Stimulated activated CD4-positive, alpha-beta T cell treated with anti-CD3 and anti-CD28 coated beads, Interleukin-1b, Interleukin-23, amount 100 ng/mL, for 48 hours (primary cell): ENCODE measurements at places on chromosomes 13 and 19.

DNA sequence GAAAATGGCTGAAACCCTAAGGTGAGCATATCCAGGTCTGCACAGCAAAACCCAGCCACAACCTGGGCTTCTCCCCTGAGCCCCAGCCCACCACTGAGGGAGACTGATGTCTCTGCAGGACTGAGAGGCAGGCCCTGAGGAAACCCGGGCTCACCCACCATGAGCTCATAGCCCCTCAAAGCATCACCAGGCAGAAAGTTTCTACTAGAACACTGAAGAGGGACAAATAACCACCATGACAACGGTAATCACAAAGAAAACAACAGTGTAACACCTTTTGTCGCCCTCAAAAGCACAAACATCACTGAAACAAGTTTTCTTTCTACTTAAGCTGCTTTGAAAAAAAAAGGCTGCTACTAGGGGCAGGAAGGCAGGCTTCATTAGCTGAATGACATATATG lies 29.8 kb downstream of the TSHZ3 start:
- no peak for DNase-seq

DNA sequence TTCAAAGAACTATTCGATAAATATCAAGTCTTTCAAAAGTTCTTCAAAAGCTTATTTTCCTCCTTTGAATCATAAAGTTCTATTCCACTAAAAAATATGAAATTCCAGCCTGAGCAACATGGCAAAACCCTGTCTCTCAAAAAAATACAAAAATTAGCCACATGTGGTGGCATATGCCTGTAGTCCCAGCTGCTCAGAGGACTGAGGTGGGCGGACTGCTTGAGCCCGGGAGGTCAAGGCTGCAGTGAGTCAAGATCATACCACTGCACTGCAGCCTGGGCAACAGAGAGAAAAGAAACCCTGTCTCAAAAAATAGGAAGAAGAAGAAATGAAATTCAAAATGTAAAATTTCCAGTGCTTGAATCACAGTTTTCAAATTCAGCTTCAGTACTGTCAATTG lies 24.6 kb downstream of the CAB39L start:
- no peak for DNase-seq

- no peak for DNase-seq
These were observed 40.6 kb downstream of the UQCRFS1 start for GRCh38 chr19:29172302-29172701.

- no peak for DNase-seq
These were observed 4.5 kb upstream of the EPSTI1 start for GRCh38 chr13:42996584-42996983.

GRCh38 chr13:49585220-49586157 lies at the start of gene RCBTB1:
RCBTB1 (minus strand) TSS chr13:49585558; CDS start chr13:49567279, 18,279 bp downstream.
- peak; percentile 57 for DNase-seq

DNA sequence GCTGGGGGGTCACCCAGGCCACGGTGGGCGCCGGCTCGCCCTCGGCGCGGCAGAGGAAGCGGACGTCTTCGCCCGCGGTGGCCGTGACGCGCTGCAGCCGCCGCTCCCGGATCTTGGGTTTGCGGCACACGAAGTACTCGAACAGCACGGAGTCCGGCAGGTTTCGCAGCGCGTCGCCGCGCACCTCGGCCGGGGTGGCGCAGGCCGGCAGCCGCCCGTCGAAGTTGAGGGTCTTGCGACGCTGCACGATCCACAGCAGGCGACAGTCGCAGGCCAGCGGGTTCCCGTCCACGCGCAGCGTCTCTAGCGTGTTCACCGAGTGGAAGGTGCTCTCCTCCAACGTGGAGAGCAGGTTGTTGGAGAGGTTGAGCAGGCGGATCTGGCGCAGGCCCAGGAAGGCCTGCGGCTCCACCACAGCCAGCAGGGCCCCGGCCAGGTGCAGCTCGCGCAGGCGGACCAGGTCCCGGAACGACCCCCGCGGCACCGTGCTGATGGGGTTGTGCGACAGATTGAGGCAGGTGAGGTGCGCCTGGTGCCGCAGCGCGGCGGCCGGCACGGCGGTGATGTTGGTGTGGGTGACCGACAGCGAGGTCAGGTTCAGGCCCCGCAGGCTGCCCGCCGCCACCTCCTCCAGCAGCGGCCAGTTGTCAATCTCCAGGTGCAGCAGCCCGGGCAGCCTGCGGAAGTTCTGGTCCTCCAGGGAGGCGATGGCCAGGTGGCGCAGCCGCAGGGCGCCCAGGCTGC lies 8.6 kb upstream of the PEAK3 start:
- no peak for DNase-seq

- DNase-seq: no peak
These were observed 17.8 kb upstream of the FOSB start for GRCh38 chr19:45450012-45450333.

DNA sequence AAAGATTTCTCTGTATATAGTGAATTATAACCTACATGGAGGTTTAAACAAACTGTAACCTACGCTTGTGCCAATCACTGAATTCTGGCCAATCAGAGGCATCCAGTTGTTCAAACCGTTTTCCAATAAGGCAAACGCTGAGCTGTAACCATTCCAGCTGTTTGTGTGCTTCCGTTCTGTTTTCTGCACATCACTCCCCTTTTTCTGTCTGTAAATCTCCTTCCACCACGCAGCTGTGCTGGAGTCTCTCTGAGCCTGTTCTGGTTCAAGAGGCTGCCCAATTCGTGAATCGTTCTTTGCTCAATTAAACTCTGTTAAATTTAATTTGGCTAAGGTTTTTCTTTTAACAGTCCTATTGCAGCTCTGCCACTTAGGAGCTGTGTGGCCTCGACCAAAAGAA lies 552.5 kb downstream of the FGF9 start:
- no peak for DNase-seq

DNA sequence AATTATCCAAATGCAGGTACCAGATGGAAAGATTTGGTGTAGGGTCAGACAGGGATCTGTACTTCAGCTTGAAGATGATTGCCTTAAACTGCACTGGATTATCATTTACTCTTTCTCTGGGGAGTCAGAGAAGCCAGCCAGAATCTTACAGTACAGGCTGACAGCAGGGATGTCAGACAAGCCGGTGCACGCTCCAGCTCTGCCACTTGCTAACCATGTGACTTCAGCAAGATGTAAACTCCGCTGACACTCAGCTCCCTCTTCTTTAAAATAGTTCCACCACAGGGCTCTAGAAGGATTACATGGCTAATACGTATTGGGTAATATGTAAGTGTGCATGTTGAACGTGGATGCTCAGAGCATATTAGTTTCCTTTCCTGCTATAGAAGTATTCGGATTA lies 251.4 kb upstream of the MAB21L1 start:
- no peak for DNase-seq

GRCh38 chr13:29547153-29547552 lies 48.3 kb downstream of the SLC7A1 start:
- no peak for DNase-seq

GRCh38 chr13:26784704-26785639 lies 24.4 kb upstream of the GPR12 start:
- DNase-seq: no peak

GRCh38 chr19:44430956-44431355 lies 17.3 kb downstream of the ZNF229 start:
- no peak for DNase-seq

DNA sequence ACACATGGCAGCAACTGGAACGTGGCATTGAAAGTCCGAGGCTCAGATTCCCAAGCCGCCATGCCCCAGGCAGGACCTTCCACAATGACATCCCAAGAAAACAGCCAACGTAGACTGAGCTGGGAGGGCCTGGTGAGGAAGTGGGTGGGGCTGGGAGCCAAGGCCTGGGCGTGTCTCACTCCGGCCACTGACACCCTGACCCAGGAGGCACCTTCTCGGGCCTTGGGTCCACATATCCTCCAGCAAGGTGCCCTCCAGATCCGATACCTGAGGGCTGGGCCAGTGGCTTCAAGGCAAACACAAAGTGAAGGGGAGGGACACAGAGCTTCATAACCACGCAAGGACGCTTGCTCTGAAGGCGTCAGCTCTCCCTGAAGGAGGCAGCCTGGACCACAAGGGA lies 43.0 kb downstream of the RAB20 start:
- DNase-seq: no peak

GRCh38 chr13:77696879-77697216 lies 639 bp upstream of the SLAIN1 start:
- no peak for DNase-seq

- DNase-seq: no peak
These were observed 52.6 kb upstream of the F7 start for GRCh38 chr13:113052971-113053370.

DNA sequence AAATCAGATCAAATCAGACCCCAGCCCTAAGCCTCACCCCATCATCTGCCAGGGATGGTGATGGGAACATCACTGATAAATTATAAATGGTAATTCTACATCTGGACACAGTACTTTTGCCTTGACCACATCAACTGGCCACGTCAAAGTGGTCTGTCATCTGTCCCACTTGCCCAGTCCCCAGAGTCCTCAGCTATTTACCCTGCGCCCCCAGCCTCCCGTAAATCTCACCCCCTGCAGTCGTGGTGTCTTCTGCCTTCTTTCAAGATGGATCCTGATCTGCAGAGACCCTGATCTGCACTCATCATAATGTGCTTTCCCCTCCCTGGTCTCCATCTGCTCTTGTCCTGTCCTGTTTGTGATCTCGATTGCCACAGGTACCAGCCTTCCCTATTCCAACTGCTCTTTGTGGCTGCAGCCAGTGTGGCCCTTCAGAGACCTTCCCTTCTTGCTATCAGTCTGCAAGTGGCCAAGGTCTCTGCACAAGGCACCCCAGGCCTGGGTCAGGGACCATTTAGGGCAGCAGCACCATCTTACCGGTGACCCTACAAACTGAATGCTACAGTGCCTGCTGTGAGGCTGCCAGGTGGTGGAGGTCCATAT lies 26.7 kb upstream of the POP4 start:
- DNase-seq: no peak

DNA sequence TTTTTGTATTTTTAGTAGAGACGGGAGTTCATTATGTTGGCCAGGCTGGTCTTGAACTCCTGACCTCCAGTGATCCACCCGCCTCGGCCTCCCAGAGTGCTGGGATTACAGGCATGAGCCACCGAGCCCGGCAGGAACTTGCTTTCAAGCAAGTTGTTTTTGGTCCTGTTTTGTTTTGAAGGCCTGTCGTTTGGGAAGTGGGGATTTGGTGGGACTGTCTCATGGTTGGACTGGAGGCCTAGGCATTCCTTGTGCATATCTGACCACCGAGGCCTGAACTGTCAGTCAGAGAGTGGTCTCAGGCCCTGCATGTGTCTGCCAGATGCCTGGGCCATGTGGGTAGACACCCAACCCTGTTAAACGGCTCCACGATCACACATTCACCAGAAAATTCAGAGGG lies 26.3 kb downstream of the UBXN6 start:
- DNase-seq: no peak

DNA sequence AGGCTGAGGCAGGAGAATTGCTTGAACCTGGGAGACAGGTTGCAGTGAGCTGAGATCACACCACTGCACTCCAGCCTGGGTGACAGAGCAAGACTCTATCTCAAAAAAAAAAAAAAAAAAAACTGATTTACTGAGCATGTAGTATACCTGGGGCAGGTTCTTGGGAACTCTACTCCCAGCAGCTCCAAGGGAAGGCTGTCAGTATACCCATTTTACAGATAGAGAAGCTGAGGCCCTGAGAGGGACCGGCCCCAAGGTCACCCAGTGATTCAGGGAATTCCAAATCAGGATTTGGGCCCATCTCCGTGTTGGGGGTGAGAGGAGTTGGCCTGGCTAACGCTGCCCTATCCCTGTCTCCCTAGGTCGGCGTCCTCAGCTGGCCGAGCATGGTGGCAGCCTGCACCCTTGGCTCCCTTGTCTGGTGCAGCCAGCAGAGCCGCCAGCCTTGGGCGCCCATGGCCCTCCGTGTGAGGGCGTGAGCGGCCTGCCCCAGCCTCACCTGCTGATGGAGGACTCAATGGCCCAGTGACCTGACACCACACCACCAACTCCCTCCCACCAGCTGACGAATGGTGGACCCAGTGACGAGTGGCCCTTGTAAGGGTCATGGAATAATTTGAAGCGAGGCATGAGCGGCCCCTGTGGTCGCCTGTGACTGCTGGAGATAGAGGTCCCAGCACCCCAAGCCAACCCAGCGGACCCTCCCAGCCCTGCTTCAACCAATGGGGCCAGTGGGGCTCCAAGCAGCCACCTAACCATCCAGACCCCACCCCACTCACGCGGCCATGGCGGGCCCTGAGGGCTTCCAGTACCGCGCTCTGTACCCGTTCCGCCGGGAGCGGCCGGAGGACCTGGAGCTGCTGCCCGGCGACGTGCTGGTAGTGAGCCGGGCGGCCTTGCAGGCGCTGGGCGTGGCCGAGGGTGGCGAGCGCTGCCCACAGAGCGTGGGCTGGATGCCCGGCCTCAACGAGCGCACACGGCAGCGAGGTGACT lies 2.4 kb downstream of the PIK3R2 start:
- no peak for DNase-seq

GRCh38 chr19:8371011-8371804 lies 7.3 kb downstream of the ANGPTL4 start:
- DNase-seq: no peak

DNA sequence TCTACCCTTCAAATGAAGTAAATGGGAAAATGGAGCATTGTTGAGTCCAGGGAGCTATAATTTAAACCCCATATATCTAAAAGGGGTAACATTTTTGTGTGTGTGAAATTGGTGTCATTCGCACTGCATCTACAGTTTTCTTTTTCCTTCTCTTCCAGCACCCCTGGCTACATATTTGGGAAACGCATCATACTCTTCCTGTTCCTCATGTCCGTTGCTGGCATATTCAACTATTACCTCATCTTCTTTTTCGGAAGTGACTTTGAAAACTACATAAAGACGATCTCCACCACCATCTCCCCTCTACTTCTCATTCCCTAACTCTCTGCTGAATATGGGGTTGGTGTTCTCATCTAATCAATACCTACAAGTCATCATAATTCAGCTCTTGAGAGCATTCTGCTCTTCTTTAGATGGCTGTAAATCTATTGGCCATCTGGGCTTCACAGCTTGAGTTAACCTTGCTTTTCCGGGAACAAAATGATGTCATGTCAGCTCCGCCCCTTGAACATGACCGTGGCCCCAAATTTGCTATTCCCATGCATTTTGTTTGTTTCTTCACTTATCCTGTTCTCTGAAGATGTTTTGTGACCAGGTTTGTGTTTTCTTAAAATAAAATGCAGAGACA lies 28.6 kb downstream of the ALOX5AP start:
- no peak for DNase-seq

- DNase-seq: no peak
These were observed 421.6 kb upstream of the KLF12 start for GRCh38 chr13:74555651-74556420.

GRCh38 chr19:10896851-10897526 lies 25.6 kb downstream of the CARM1 start:
- no peak for DNase-seq

GRCh38 chr13:104024416-104025170 lies 958.4 kb upstream of the SLC10A2 start:
- no peak for DNase-seq

- DNase-seq: no peak
These were observed 21.9 kb downstream of the ANKRD27 start for GRCh38 chr19:32652894-32653598.

- no peak for DNase-seq
These were observed 36.2 kb upstream of the LPAR6 start for GRCh38 chr13:48448959-48449614.

DNA sequence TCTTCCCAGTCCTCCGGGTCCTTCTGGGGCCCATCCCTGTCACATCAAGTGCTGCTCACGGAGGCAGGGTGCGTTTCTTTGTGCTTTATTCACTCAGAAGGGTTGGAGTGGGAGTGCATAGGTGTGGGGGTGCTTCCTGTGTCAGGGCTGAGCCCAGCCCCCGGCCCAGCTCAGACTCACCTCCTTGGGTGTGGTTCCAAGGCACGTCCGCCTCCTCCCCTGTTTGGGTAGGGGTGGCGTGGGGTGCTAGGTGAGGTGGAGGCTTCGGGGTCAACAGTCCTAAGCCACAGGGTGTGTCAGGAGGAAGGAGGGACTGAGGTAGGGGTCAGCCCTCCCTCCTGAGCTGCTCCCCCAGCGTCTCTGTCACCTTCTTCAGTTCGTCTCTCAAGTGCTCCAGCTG lies 3.1 kb downstream of the CCER2 start:
- DNase-seq: no peak
